GM13977 (cell line): ENCODE measurements at places on chromosomes 11 and 22.

GRCh38 chr11:199782-200181, 6.9 kb downstream of the SCGB1C1 start:
- no peak for DNase-seq

GRCh38 chr22:22882033-22882717, 5.4 kb upstream of the IGLL5 start:
- DNase-seq: no peak

DNA sequence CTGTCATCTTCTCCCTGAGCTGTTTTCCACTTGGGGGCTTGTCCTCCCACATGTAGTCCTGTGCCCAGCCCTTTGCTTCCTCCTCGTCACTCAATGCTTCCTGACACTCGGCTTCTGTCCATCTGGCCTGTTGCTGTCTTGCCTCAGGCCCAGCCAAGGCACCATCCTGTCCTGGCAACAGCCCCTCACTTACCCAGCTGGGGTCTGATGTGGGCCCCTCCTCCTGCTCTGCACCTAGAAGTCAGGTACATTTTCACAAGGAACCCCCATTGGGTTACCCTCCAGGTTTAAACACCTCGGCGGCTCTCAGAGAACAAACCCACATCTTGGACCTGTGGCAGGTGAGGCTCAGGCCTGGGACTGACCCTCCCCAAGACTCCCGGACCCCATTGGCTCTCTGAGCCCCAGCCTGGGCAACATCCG, 784.8 kb downstream of the TBC1D22A start:
- DNase-seq: no peak

DNA sequence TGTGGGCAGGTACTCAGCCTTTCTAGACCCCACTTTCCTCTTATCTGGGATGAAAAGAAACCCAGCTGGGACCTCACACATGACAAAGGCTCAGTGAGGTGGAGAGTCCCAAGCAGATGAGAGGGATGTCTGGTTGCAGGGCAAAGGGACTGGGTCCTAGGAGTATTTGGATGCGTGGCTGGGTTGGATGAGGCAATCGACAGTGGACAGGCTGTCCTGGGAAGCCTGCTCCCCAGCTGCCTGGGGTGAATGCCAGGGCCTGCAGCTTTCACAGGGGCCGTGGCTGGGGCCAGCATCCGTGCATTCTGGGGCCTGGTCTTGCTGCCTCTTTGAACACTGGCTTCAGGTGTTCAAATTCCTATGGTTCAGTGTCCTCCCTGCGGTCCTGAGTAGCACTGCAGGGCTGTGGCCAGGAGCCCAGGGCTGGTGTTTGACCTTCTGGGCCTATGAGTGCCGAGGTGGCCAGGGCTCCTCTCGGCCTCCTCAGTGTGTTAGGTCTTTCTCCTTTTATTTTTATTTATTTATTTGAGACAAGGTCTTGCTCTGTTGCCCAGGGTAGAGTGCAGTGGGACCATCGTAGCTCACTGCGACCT, 65.3 kb downstream of the MCM5 start:
- no peak for DNase-seq

- no peak for DNase-seq
These were observed 30.0 kb downstream of the PRDM10 start for GRCh38 chr11:129972611-129973010.

DNA sequence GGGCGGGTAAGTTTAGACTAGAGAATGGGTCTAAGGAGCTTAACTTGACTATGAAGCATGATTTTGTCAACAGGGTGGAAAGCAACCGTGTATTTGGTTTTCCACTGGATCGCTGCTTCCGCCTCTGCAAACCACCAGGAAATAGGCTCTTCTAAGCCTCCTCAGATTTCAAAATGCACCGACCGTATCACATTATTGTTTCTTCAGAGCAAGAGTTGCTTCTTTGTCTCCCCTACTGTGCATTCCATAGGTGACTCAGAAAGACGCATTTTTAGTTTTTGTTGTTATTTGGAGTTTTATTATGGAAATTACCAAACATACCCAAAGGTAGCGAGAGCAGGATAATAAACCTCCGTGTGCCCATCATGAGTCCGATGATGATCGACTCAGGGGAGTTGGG, 64.3 kb upstream of the RASD2 start:
- DNase-seq: no peak

- DNase-seq: no peak
These were observed 647.3 kb downstream of the TBC1D22A start for GRCh38 chr22:47409539-47410275.

DNA sequence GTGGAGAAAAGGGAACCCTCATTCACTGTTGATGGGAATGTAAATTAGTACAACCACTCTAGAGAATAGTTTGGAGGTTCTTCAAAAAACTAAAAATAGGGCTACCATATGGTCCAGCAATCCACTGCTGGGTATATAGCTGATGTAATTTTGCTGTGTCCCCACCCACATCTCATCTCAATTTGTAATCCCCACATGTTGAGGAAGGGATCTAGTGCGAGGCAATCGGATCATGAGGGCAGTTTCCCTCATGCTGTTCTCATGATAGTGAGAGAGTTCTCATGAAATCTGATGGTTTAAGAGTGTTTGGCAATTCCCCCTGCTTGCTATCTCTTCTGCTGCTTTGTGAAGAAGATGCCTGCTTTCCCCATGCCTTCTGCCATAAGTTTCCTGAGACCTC, 17.1 kb upstream of the OR52M1 start:
- DNase-seq: no peak

- no peak for DNase-seq
These were observed 61.5 kb upstream of the API5 start for GRCh38 chr11:43250309-43250708.

DNA sequence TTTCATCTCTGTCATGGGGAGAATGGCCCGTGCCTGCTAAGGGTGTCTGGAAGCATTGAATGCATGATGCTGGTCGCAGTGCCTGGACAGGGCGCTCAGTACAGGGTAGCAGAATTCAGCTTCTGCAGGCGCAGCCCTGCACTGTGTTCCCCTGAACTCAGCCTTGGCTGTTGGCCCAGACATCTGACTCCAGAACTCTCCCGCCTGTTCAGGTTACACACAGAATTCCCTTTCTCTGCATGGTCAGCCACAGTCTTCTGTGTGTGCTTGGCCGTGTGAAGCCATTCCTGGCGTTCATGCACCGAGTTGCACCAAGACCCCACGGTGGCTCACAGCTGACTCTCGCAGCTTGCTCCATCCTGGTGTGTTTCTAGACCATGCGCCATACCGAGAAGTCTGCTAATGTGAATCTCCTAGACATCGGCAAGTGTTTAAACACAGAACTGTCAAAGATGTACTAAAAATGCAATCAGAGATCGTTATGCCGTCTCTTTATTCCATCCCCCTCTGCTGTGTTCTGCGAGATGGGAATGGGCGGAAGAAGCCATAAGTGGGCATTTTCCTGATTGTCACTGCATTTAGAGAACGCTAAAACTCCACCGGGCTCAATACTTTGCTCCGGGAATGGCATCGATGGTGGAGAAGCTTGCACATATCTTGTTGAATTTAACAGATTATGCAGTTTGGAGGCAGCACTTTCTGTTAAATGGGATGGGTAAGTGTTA, 55.6 kb downstream of the MPPED1 start:
- DNase-seq: no peak

- DNase-seq: no peak
These were observed 5.1 kb downstream of the TRIM22 start for GRCh38 chr11:5694642-5695041.

GRCh38 chr11:11969380-11970215, 38.8 kb downstream of the DKK3 start:
- DNase-seq: peak; percentile 2

DNA sequence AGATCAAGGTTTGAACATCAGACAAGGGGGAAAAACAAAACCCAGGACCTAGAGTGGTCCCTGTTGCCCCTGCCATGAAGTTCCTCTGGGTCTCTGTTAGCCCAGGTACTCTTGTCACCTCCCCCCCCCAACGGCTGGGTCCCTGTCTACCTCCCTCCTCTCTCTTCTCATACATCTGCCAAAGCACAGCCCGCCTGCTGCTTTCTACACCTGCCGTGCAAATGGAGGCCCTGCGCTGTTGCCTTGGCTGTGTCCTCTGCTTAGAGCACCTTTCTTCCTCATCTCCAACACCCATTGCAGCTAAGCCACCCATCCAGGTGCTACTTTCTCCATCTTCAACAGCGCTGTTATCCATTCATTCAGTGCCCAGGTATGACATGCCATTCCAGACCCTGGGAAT, 99.2 kb downstream of the TP53I11 start:
- DNase-seq: no peak

GRCh38 chr22:42475122-42475521, 42.9 kb upstream of the NFAM1 start:
- DNase-seq: no peak

DNA sequence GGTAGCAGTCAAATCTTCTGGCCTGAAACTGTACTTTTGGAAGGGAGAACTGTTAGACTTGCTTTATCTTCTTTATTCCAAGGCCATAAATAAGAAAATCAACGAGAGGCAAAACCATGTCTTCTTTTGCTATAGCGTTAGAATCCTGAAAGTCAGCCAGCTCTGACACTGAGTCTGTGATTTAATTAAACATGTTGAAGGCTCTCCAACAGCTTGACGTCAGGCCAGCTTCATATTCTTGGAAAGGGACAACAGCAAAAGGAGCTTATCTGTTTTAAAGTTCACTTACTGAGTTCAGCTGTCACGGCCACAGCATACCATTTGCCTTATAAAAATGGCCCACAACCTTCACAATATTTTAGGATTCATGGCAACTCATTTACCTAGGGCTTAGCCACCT, 131.0 kb upstream of the LDLRAD3 start:
- no peak for DNase-seq

DNA sequence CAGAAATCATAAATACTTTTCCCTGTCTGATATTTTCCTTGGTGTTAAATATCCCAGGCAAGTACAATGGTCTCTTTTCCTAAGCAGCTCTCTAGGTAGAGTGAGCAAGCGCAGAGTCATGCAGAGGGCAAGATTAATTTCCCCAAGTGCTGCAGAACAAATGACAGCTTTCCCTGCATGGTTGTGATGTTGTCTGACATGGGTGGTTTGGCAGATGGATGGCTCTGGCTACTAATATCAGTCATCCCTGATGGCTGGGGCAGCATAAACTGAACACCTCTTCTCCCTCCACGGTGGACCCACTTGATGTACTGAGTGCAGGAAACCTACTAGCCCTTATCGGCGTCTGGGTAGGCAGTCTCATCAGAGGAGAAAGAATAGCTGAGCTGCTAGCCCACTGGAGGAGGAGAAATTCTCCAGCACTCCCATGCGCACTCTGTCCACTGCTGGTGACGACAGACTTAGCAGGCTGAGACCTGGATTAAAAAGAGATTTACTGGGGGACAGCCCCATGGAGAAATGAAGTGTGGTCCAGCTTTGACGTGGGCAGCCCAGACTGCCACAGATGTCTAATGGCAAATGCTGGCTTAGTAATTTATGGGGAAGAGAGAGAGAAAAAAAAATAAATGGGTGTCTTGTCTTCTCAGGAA, 202.9 kb downstream of the DBX1 start:
- no peak for DNase-seq

GRCh38 chr11:19615341-19616183, 97.1 kb upstream of the NAV2 start:
- no peak for DNase-seq
